ENCODE measurements at places on chromosomes 4 and X.

- no peak for DNase-seq
These were observed 187.8 kb upstream of the NUDT6 start for GRCh38 chr4:123110147-123110546.

GRCh38 chrX:47807548-47807947 is 29.2 kb upstream of the ZNF81 start:
- DNase-seq = no peak

GRCh38 chrX:71621603-71622002 is 3.3 kb upstream of the CXCR3 start:
- DNase-seq = no peak

DNA sequence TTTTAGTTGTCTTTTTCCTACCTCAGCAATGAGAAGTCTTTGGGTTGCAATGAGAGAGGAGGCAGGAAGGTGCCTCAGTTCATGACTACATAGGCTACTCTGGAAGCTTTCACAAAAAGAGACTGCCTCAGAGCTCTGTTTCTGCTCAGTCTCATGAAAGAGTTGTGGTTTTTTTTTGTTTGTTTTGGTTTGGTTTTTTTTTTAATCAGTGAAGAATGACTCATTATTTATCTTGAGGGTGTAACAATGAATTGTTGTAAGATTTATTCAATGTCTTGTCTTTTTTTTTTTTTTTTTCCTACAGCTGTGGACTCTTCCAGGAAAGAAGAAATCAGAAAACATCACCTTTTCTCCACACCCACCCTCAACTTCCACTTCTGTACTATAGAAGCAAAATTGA is 67.5 kb upstream of the CXCL13 start:
- DNase-seq = no peak

GRCh38 chr4:43244688-43245382 is 352.3 kb downstream of the GRXCR1 start:
- no peak for DNase-seq

DNA sequence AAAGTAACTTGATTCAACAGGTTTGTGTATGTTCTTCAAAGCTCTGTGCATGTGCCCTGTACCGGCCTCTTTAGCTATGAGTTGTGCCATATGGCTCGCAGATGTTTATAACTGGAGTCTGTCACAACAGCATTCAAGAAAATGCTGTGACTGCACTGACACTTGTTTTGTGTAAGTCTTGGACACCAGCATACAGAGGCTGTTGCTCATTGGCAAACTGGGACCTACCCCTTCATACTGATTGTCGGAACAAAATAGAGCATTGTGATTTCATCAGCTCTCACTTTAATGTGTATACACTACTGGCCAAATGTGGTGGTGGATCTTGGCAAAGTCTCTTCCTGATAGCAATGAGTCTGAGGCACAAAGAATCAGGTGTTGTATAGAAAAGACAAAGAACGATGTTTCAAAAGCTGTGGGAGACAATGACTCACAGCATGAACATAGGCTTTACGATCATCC is 133.9 kb downstream of the EGF start:
- no peak for DNase-seq

DNA sequence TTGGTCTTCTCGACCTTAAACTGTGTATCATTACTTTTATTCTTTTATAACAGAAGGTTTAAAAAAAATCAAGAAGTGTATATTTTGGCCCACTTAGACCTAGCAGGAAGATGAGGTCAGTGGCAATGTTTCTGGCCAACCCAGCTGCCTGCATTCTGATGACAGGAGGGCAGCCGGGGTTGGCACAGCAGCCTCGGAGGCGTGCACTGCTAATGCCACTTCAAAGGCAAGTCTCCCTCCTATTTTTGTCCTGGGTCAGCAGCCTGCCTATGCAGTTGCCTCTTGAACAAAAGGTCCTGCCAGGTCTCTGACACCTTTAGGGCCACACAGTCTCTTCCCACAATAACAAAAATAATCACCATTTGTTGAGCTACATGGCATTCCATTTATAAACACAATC is 89.4 kb upstream of the MYOZ2 start:
- DNase-seq = no peak

- DNase-seq = no peak
These were observed 10.8 kb upstream of the SFRP2 start for GRCh38 chr4:153799694-153800074.

DNA sequence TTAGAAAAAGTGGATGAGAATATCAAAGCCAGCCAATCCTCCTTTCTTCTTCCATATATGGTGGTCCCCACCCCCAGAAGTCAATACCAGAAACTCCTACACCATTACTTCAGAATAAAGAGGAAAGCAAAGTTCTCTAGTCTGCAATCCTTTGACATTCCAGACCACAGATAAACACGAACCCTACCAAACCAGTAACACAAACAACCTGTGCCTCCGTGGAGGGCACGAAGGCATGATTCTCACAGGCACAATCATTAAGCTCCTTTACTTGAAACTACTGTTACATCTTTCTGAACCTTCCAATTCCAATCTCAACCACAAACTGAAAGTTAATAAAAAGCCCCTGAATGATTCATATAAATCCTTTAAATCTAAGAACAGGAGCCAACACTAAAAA is 16.3 kb downstream of the MAML3 start:
- DNase-seq = no peak

DNA sequence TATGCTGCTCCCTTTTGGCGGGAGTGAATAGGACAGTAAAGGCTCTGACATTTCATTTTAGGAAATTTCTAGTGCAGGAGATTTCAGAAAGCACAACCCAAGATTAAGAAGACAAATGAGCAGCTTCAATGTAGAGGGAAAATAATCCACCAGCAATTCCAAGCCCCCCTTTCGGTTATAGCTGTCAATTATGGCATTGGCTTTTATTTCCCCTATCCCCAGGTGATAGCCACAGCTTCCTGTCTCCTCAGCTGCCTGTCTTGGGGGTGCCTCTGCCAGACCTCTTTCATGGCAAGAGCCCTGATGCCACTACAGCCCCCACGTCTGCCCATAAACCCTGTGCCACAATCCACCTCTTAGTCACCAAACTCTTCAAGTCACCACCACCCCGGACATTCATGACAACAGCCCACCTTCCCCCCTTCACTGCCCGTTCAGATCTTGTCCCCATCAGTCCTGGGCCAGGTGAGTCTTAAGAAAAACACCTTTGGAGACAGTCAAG is 48.4 kb upstream of the CLNK start:
- DNase-seq = no peak

- no peak for DNase-seq
These were observed 152.6 kb downstream of the GRIA3 start for GRCh38 chrX:123336666-123337065.

- DNase-seq = no peak
These were observed 3.0 kb upstream of the HTRA3 start for GRCh38 chr4:8266508-8266907.

Data from stimulated activated CD8-positive, alpha-beta memory T cell treated with anti-CD3 and anti-CD28 coated beads, Interleukin-15, amount 100 ng/mL, for 48 hours (primary cell).